Activated T-cell treated with anti-CD3 and anti-CD28 coated beads for 24 hours (primary cell): ENCODE measurements at places on chromosomes 16 and 17.

DNA sequence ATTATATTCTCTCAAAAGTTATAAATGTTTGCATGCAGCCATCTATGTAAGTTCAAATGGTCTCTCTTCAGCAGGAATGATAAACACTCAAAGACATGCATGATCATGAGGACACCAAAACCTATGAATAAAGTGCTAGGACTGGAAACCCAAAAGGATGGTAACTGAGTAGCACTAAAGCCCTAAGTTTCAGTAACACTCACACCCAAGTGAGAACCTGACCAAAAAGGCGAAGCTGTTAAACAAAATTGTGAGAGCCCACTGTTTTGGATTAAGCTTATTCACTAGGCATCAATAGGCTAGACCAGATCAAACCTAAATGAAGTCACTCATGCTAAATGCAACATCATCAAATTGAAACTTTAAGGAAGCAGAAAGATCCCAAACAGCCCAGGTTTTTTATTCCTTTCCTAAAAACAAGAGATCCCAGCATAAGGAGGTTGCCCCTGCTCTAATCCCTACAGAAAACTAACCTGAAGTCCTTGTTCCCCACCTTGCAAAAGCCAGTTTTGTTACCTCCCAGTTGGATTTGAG is 42.4 kb downstream of the GLG1 start:
- DNase-seq, result no peak

DNA sequence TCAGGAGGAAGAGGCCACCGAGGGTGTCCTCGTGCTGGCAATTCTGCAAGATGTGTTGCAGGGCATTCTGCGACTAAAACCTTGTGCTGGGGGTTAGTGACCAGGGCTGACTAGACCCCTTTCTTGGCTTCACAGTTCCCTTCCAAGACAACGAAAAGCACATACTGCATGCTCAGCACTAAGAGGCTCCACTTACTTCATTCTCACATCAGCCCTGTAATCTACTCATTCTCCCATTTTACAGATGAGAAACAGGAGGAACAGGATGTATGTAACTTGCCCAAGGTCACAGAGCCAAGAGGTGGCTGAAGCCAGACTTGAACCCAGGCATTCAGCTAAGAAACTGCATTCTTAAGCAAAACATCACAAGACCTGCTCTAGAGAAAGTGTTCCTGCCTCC is 5.3 kb upstream of the PHOSPHO1 start:
- DNase-seq, result no peak

DNA sequence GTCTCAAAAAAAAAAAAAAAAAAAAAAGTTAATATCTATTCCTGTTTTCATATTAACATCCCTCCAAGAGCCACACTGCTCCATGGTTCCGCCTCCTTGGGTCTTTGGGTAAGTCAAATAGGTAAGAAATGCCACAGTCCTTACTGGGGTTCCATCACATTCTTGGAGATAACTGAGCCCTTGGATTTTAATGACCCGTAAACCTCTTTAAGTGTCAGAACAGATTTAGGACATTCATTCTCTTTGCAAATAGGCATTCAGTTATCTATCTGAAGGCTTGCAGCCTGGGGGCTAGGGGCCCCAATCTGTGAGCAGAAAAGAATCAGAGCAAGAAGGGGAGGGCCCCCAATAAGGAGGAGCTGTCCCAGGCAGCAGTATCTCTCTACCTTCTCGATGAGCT is 28.0 kb downstream of the MYH13 start:
- DNase-seq, result no peak

DNA sequence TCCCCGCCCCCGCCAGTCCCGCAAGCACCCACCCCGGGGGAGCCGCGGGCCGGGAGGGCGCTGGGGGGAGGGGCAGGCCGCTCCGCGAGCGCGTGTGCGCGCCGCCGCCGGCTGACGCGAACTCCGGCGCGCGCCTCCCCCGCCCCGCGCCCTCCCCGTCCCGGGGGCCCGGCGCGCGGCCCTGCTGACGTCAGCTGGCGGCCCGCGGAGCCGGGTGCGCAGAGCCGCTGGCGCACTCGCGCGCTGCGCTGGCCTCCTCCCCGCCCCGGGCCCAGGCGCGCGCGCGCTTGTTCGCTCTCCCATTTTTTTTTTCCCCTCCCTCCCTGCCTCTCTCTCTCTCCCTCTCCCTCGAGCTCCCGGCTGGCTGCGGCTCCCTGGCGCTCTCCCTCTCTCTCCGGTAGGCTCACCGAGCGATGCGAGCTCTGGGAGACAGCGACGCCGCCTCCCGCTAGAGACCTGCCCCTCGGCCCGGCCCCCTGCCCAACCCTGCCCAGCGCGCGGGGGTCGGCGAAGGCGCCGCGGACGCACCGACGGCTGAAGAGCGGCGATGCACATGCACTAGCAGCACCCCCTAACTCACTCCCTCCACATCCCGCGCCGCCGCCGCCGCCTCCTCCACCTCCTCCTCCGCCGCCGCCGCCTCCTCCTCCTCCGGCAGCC is at the start of gene GNAO1:
Gene GNAO1 (plus strand): TSS at position 334 of the 660 bp plus-strand sequence. CDS start 747 bp downstream, outside the sequence.
- peak; percentile 46 for DNase-seq

- no peak for DNase-seq
These were observed 4.9 kb upstream of the PHAF1 start for GRCh38 chr16:67104845-67105244.

GRCh38 chr17:69523244-69523861 is 108.9 kb downstream of the MAP2K6 start:
- DNase-seq, result no peak

- no peak for DNase-seq
These were observed 877 bp upstream of the KREMEN2 start for GRCh38 chr16:2963074-2963722.

- no peak for DNase-seq
These were observed 13.1 kb upstream of the BCAR1 start for GRCh38 chr16:75264457-75264998.

GRCh38 chr16:2979669-2980226 is 498 bp downstream of the PKMYT1 start:
- DNase-seq, result no peak

GRCh38 chr17:82752371-82753200 is 721 bp downstream of the TBCD start:
- no peak for DNase-seq

GRCh38 chr16:48978501-48978900 is 303.1 kb downstream of the CBLN1 start:
- DNase-seq, result no peak

- DNase-seq, result no peak
These were observed 276.9 kb downstream of the SOX9 start for GRCh38 chr17:72397687-72398086.

- DNase-seq, result no peak
These were observed 12.8 kb downstream of the CDH16 start for GRCh38 chr16:66905633-66906539.

GRCh38 chr17:65071861-65072260 is 15.3 kb upstream of the GNA13 start:
- no peak for DNase-seq

DNA sequence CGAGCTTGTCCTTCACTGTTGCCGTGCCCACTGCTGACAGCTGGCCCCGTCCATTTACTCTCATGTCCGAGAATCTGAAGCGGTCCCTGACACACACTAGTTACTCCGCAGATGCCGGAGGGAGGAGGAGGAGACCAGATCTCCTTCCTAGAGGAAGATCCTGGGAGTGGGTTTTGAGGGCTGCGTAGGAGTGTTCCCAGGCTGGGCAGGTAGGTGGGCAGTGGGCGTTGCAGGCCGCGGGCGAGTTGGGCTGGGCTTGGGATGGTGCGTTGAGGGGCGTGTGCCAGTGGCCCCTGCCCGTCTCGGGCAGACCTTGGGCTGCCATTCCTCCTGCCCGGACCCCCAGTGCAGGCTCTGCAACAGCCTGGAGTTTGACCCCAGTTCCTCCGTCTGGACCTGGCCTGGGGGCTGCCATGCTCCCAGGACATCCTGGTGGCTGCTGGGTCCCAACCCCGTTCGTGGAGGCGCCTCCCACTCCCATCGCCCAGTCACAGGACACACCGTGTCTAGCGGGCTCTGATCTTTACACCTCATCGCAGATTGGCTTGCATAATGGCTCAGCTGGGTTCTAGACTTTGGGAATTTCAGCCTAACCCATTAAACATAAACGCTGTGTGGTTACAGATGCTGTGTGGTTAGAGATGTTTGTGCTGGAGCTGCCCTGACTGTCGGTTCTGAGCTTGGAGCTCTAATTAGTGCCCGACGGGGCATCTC is 22.8 kb downstream of the CACNA1H start:
- DNase-seq, result no peak

GRCh38 chr17:52762147-52762793 is 603.8 kb upstream of the CA10 start:
- no peak for DNase-seq

GRCh38 chr17:72682605-72683004 is 409.9 kb downstream of the SLC39A11 start:
- no peak for DNase-seq

- peak; percentile 98 for DNase-seq
These were observed at the start of gene WDR59 for GRCh38 chr16:74984529-74985296. WDR59 (minus strand) TSS chr16:74985123; CDS start chr16:74985017, 106 bp downstream.

DNA sequence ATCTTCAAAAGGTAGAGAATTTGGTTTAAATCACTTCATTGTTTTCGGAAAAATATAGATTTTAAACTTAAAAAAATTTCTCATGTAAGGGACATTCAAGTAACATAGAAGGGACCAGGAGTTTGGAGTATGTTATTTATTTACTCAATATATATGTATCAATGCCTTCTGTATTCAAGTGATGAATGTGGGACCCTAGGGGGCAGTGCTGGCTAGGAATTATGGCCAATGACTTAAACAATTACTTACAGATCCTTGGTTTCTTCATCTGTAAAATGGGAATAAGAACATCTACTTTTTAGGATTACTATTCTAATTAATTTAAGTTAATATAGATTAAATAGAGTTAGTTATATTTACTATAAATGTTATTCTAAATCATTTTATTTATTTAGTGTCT is 886.3 kb upstream of the RBFOX1 start:
- DNase-seq, result no peak

DNA sequence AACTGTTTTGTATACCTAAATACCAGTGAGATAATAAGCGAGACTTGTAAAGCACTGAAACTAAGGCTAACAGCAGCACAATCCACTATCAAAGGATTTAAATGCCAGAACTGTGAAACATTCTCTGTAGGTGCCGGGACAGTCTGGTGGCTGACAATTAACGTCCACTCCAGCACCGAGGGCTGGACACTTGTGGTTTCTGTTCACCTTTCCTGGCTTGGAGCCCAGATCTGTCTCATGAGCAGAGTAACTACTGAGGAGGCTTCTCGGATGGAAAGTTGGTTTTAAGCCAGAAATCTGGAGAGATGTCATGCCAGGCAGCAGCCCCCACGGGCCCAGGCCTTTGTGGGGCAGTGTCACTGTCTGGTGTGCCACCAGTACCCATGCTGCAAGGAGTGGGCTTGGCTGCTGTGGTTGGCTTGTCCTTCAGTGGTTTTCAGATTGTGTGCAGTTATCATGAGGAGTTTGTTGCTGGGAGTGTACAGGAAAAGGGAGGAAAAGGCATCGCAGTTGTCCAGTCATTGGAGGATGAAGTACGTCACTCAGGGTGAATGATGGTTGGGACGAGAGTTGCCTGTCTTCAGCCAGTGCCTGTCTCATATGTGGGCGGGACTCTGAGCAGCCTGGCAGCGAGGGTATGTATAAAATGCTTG is 35.5 kb downstream of the UBN1 start:
- DNase-seq, result no peak

- no peak for DNase-seq
These were observed 95.7 kb downstream of the WNT3 start for GRCh38 chr17:46722662-46723285.

- peak; percentile 36 for DNase-seq
These were observed 102.6 kb downstream of the ZNF778 start for GRCh38 chr16:89319886-89320781.

DNA sequence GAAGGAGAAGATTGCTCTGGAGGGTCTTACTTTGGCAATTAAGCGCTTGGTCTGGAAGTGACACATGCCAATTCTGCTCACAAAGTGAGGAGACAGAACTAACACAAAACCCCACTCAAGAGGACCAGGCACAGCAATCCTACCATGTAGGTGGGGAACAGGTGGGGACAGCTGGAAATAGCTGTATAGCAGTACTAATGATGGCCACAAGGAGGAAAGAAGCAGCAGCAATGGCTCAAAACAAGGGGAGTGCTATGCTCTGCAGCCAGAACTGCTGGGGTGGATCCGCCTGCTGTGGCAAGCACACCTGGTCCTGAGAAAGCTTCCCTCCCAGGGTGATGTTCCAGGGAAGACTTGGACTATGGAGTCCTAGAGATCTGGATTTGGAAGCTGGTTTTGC is 17.0 kb upstream of the TMEM132E start:
- DNase-seq, result no peak

DNA sequence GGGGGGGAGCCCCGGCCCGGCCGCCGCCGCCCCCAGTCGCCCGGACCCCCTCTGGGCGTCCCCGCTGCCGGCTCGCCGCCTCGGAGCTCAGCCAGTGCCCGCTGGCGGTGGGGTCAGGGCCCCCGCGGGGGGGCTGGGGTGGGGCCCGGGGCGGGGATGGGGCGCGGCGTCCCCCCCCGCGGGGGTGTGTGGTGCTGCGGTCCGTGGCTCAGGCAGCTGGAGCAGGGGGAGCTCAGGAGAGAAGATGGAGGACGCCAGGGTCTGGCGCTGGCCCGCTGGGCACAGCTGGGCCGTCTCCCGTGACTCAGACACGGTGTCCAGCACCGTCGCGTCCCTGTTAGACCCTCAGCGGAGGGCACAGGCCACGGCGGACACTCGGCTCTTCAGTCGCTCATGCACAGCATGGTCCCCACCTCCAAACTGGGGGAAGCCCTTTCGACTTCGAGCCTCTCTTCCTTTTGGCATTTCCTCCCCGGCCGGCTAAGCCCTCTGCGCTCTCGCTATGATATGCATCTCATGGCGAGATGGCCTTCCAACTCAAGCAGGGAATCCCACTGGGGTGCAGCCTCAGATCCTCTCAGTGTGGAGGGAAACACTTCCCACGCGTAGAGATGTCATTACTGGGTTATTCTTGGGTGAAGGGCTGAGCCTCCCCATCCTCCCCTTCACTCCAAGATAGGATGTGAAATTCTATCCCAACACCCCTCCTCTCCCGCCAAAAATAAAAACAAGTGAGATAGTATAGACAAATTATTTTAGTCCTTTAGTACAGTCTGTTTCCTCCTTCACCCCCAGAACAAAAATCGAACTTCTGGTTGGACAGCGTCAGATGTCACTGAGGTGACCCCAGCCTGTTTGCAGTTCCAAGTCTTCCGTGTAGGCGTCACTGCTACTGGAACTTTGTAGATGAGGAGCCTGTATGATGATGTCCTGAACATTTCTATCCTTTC is 522 bp upstream of the VEZF1 start:
- peak; percentile 20 for DNase-seq

- DNase-seq, result no peak
These were observed at the start of gene PIPOX for GRCh38 chr17:29042679-29043538. PIPOX (plus strand) TSS chr17:29043141; CDS start chr17:29043226, 85 bp downstream.

GRCh38 chr16:50151756-50152155 is 1.4 kb upstream of the TENT4B start:
- no peak for DNase-seq

- DNase-seq, result no peak
These were observed 17.0 kb downstream of the CEP295NL start for GRCh38 chr17:78885956-78886355.
